ENCODE measurements at places on chromosomes 13 and 19. TPM values are rescaled to one million over a fixed set of nuclear protein-coding genes. Genes with fewer than 3 reads are reported as not detected.

DNA sequence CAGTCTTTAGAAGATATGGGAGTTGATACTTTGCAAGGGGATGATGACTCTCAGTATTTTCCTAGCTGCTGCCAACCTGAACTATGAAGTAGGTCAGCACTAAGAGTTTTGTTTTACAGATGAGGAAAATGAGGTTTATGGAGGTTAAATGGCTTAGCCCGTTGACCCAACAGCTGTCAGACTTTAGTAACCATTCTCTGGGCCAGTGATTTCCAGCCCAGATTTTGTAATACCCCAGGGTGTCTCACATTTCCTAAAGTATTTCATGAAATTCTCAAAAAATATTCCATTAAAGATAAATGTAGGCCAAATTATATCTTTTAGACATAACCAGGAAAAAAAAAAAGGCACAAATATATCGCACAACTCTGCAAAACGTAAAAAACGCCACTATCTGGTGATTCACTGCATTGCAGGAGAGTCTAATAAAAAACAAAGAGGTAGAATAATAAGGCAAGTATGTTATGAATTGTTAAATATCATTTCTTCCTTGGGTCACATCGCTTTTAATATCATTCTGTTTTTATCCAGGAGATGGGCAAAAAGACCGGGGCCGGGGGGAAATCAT is 112.5 kb downstream of the DACH1 start:
- no peak for DNase-seq

DNA sequence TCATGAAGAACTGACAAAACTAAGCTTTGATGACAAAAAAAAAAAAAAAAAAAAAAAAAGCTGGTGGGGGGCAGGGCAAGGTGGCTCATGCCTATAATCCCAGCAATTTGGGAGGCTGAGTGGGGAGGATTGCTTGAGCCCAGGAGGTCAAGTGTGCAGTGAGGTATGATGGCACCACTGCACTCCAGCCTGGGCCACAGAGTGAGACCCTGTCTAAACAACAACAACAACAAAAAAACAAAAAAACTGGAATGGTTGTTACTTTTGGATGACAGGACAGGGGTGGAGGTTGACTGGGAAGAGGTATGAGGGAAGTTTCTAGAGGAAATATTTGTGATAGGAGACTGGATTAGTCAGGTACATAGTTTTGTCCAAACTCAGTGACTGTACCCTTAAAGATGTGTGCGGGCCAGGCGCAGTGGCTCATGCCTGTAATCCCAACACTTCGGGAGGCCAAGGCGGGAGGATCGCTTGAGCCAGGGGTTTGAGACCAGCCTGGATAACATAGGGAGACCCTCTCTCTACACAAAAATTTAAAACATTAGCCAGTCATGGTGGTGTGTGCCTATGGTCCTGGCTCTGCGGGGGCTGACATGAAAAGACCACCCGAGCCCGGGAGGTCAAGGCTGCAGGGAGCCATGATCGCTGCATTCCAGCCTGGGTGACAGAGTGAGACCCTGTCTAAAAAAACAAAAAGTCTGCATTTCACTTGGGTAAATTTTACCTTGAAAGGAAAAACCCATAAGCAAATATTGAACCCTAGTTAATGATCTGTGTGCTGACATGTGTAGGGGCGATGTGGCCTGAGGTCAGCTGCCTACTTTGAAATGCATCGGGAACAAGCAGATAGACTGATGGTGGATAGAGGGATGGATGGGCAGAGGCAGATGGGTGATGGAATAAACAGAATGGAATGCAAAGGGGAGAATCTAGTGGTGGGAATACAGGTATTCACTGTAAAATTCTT is 37.0 kb downstream of the CERS4 start:
- DNase-seq: no peak

- DNase-seq: no peak
These were observed 175.8 kb downstream of the DCT start for GRCh38 chr13:94303644-94304174.

- DNase-seq: no peak
These were observed 2.9 kb upstream of the ZIC5 start for GRCh38 chr13:99974296-99974938.

GRCh38 chr13:28245465-28245864 is 107.1 kb downstream of the PAN3 start:
- no peak for DNase-seq

DNA sequence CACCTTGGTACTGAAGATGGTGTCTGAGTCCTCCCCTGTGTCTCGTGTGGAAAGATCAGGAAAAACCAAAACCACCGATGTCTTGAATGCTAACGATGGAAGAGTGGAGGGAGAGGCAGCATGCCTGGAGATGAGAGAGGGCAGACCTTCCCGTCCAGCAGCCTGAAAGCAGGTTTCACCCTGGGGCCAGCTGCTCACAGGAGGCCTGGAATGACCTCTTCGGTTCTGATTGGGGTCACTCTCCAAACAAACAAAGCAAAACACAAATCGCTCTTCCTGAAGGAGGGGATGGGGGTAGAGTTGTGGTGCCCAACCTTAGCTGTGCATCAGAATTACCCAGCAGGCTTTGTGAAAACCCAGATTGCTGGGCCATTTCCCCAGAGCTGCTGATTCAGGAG is 142.3 kb upstream of the SOX1 start:
- DNase-seq: no peak

DNA sequence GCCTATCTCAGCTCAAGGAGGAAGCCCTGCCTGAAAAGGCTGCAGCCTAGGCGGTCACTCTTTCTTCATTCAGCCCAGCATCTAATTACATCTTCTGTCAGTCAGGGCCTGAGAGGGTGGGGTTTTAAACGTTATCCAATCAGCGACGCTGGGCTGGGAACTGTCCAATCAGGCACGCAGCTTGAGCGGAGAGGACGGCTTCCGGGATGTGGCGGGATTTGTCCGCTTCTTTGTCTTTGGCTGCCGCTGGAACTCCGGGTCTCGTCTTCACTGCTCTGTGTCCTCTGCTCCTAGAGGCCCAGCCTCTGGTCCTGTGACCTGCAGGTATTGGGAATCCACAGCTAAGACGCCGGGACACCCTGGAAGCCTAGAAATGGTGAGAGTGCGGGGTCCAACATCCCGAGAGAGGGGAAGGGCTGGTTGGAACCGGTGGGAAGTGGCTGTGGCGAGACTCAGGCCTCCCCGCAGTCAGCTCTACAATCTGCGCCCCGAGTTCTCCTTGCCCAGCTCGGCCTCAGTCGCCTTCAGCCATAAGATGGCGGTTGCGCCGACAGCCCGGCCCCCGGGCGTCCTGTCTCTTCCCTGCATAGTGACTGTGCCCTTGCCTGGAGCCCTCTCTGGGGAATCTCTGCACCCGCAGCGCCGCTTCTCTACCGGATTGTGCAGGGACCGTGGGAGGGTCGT is at the start of gene ZNF738:
Gene ZNF738, plus strand, starts transcription at position 233 of the 684 bp plus-strand sequence. Its CDS starts 141 bp downstream, at position 374.
- DNase-seq: peak; percentile 89

- no peak for DNase-seq
These were observed 92.0 kb downstream of the DGKH start for GRCh38 chr13:42140494-42140893.

- DNase-seq: no peak
These were observed 676 bp downstream of the CD320 start for GRCh38 chr19:8307400-8307964.

DNA sequence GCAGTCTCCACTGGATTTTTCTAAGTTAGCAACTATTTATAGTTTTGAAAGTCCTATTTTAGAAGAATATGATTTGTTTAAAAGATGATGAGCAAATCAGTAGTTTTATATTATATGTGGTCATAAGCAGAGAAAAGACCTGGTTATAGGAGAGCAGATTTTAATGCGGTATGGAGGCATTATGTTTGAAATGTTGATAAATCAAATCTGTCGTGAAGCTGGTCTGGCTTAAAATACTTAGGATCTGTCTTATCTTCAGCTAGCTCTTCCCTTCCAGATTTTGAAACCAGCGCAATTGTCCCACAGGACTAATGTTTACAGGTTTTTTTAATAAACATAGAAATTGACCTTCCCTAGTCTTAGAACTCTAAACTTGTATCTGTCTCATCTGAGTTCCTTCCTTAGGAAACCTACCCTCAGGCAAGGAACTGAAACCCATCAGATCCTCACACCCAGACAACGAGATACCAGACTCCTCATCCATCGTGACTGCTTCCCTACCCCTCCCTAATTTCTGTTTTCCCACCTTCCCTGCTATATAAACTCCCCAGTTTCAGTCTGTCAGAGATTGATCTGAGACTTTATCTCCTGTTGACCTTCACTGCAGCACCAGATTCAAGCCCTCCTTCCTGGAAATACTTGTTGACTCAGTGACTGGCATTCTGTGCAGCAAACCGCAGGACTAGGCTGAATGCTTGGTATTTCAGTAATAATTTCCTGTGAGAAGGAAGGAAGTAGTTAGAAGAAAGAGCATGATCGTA is 37.8 kb upstream of the CXCL17 start:
- peak; percentile 40 for DNase-seq

- DNase-seq: no peak
These were observed 25.4 kb downstream of the ZNF558 start for GRCh38 chr19:8806661-8807060.

DNA sequence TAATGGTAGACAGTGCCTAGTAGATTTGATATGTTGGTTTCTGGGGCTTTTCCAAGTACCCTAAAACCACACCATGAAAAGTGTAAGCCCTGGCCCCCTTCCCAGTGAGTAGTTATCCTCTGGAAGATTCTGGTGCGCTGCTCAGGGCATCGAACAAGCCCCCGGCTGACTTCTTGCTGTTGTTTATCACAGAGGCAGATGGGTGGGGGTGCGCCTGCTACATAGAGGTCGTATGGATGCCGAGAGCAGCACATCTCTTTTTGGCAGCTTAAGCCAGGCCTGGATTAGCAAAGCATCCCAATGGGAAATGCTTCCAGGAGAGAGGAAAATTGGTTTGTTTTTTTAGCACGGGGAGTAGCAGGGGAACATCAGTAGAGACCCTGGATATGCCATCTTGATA is 26.3 kb upstream of the SPATA13 start:
- no peak for DNase-seq

GRCh38 chr19:1452802-1453524 is 3.0 kb downstream of the APC2 start:
- no peak for DNase-seq

DNA sequence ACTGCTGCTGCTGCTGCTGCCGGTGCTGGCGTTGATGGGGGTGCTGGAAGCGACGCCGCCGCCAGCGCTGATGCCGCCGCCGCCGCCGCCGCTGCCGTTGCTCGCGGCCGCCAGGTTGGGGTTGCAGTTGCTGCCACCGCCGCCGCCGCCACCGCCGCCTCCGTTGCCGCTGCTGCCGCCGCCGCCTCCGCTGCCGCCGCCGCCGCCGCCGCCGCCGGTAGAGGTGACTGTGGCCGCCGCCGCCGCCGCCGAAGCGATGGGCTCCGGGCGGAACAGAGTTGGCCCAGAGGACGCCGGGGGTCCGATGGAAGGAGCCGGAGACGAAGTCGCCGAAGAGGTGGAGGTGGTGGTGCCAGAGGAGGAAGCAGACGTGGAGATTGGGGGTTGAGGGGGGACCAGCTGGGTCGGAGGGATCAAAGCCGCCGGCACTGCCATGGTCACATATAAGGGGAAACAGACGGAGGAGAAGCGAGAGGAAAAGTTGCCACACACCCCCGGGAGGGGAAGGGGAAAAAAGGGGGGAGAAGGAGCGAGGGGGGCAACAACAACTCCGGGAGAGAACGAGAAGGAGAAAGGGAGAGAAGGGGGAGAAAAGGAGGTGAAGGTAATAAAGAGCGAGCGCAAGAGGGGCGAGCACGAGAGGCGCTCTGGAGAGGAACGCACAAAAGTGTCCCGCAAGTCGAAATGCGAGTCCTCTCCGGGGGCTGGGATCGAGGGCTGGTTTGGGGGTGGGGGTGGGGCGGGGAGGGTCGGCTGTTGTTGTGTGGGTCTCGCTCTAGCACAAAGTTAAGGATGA is 471 bp downstream of the DACH1 start:
- no peak for DNase-seq

GRCh38 chr13:46207828-46208227 is 3.9 kb upstream of the LRRC63 start:
- no peak for DNase-seq

DNA sequence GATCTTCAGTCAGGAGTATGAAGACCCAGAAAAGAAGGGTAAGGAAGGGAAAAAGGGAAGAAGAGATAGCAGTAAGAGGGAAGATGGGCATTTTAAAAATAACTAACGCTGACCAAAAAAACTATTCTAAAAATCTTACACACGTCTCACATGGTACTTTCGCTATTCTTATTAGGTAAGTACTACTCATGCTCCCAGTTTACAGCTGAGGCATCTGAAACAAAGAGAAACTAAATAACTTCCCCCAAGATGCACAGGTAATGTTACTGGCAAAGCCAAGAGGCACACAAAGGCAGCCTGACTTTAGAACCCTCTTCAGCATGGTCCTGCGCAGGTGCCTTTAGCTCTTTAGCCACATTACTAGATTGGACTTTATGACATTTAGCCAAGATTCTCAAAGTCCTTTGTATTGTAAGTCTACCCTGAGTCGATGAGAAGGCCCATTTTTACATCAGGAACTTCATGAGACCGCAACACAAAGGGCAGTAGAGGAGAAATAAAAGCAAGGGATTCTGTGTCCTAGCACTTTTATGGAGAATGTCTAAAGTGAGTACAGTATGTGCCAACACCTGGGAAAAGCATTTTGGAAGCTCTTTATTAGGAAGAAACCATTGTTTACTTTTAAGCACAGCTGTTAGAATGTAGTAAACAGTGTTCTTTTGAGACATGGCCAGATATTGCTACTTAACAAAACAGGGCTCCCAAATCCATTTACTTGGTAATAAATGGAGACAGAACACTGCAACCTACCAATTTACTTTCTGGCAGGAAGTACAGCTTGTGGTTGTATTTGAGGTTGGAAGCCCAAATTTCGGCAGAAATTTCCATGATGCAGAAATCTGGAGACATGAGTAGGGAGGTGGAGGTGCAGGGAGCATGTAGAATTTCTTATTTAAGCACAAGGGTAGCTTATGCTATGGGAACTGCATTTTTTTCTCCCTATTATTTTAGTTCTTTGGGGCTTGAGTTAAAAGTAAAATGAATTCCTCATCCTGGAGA is 250.7 kb downstream of the KCTD12 start:
- no peak for DNase-seq

DNA sequence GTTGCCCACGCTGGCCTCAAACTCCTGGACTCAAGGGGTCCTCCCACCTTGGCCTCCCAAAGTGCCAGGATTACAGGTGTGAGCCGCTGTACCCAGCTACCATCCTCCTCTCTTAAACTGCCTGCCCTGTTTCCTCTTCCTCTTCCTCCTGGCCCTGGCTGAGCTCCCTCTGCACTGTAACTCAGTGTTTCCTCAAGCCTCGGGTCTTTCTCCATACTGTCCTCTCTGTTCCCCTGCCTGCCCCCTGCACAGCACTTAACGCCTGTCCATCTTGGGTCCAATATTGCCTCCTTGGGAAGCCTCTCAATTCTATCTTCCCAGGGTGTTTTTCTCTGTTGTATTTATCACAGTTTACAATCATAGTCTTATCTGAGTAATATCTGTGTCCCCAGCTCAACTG is 6.1 kb downstream of the LIPE start:
- no peak for DNase-seq

The C13orf46 gene
- not detected for total RNA-seq

The VAV1 gene
- 0.63 TPM for total RNA-seq

The FXYD1 gene
- total RNA-seq: not detected

The ZNF8 gene
- total RNA-seq: 3.0 TPM

The NOVA2 gene
- total RNA-seq: not detected

The ERICH6B gene
- total RNA-seq: not detected

Measured in MG63 (cell line).